ENCODE measurements at places on chromosomes 6 and 20.

DNA sequence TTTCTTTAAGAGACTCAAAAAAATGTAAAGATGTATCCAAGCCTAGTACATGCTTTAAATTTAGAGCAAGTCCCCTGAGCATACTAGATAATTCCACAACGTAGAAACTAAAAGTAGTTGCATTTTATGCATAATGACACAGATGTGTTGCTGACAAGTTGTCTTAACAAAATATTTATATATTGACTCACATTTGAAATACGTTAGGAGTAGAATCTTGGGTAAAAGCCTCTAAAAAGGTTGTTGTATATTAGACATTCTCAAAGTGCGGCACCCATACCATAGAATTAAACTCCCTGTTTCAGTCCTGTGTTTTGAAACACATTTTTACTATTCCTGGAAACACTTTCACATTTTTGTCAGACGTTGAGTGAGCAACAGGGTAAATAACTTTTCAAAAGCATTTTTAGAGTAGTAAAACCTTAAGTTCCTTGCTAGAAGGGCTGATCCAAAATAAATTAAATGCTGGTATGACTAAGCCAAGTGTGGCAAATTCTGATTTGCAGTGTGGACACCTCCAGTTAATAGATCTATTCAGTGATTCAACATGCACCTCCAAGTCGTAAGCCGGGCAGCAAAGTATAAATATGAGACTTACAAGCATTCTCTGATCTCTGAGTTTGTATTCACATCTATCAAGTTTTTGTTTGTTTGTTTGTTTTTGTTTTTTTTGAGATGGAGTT, 97.5 kb downstream of the GMDS start:
- no peak for DNase-seq

- DNase-seq, result no peak
These were observed 107.1 kb downstream of the TSHZ2 start for GRCh38 chr20:53079261-53079691.

DNA sequence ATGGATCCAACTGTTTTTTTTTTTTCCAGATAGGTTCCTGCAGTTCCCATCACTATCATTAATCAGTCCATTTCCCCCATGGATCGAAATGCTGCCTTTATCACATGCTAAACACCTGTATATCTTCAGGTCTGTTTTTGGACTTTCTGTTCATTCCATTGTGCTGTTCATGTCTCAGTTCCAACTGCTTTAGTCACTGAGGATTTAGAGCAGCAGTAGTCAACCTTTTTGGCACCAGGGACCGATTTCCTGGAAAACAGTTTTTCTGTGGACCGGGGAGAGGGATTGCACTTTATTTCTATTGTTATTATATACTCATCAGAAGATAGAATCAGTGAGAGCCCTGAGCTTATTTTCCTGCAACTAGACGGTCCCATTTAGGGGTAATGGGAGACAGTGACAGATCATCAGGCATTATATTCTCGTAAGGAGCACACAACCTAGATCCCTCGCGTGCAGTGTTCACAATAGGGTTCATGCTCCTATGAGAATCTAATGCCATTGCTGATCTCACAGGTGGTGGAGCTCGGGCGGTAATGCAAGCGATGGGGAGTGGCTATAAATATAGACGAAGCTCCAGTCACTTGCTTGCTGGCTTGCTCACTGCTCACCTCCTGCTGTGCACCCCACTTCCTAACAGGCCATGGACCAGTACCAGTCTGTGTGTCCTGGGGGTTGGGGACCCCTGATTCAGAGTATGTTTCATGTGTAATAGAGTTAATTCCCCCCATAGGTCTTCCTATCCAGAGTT, 46.0 kb downstream of the CAP2 start:
- no peak for DNase-seq

DNA sequence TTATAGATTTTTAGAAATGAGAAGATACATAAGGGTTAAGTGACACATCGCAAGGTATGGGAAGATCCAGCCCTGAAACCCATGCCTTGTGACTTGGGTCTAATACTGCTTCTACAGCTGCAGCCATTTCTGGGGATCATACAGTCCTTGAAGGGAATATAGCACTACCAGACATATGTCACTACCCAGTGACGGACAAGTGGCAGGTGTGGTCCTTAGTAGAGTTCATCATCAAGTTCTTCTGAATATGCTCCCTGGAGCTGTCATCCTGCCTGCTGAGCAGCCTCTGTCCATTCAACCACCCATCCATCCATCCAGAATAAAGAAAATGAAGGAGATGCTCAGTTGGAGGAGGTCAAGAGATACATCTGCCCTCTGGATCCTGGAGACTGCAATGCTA, 118.6 kb upstream of the ASF1A start:
- no peak for DNase-seq

DNA sequence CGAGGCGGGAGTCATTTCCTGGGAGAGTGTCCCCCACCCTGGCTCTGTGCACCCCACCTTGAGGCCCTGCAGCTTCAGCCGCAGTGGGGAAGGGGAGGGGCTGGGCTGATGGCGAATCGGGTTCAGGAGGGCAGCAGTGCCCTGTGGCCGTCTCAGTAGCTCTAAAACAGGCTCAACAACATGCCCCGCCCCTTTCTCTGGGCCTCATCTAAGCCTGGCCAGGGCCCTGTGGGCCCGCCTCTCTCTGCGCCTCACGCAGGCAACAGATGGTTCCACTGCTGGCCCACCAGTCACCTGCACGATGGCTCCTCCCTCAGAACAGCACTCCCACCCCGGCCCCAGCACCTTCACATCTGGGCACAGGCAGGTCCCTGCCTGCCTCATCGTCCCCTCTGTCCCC, 30.2 kb downstream of the CHRNA4 start:
- DNase-seq, result no peak

GRCh38 chr6:138765896-138766655, 7.5 kb upstream of the CCDC28A start:
- no peak for DNase-seq

- no peak for DNase-seq
These were observed 17.7 kb downstream of the PCIF1 start for GRCh38 chr20:45951925-45952834.
